ENCODE measurements at places on chromosomes 1 and 21.

GRCh38 chr1:27517907-27518718, 28.1 kb upstream of the WASF2 start:
- DNase-seq = no peak

- no peak for DNase-seq
Measured at GRCh38 chr1:101130673-101131072, 105.1 kb upstream of the DPH5 start.

DNA sequence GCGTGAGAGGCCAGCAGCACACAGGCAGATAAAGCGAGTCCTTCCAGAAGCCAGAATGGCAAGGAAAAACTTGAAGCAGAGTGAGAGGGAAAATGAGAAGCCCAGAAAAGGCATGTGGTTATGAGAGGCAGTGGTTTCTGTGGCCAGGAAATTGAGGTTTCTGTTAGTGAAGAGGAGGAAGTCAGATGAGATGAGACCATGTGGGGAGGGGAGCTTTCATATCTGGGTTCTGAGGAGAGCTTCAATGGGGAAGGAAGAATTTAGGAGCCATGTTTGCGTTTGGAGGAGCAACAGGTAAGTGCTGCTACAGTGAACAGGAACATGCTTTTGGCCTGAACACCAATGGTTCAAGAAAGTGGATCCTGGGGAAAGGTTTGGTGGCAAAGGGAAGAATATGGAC, 6.1 kb upstream of the CD1A start:
- no peak for DNase-seq

DNA sequence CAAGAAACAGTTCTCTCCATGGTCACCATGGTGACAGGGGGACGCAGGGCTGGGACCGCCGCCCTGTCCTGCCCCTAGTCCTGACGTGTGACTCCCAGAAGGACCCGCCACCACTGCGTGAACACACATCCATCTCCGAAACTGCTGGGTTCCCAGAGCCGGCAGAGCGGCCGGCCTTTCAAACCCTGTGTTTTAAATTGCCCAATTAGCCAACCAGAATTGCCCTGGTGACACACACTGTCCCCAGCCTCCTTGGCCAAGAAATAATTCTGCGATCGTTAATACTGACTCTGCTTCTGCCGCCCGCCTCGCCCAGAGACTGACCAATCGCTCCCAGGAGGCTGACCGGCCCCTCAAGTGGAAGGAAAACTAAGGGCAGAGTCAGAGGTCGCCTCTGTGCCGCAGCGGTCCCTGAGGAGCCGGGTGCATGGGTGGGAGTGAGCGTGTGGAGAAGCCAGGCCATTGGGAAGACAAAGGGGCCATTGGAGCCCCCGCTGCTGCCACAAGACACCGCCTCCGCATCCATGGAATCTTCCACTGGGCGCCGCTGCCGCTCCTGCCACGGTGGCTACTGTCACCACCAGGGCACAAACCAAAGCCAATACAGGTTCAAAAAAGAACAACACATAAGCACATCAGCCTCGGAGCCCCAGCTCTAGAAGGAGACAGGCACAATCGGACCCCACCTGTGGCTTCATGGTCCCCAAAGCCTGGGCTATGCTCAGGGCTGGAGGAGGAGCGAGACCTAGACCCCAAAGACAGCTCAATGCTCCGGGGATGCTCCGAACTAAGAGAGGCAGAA, 273.2 kb downstream of the NPHP4 start:
- no peak for DNase-seq

GRCh38 chr1:199336745-199337640, 690.5 kb upstream of the NR5A2 start:
- DNase-seq = no peak

GRCh38 chr1:67001682-67002425, 52.1 kb downstream of the SLC35D1 start:
- DNase-seq = no peak

DNA sequence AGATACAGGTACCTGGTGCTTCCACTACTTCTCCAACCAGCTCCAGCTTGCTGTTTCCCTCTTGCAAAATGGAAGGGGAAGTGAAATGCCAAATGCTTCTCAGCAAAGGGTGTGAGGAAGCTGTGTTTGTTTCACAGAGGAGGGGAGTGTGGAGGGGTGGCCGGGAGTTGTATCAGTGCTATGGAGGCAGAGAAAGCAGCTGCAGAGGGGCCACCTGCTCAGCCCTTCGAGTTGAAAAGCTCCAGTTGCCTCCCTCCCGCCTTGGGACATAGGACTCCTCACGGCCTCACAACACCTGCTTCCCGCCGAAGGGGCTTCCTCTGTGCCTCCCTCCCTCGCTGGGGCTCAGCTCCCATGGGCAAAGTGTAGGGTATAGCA, 12.1 kb upstream of the LINGO4 start:
- no peak for DNase-seq
